ENCODE measurements at places on chromosomes 5 and 9.

GRCh38 chr9:125106285-125106893, 36.9 kb downstream of the SCAI start:
- no peak for DNase-seq

GRCh38 chr9:130150779-130151382, 21.3 kb upstream of the NCS1 start:
- no peak for DNase-seq

- DNase-seq: no peak
Observed at GRCh38 chr9:15389173-15389572, 33.5 kb upstream of the SNAPC3 start.

DNA sequence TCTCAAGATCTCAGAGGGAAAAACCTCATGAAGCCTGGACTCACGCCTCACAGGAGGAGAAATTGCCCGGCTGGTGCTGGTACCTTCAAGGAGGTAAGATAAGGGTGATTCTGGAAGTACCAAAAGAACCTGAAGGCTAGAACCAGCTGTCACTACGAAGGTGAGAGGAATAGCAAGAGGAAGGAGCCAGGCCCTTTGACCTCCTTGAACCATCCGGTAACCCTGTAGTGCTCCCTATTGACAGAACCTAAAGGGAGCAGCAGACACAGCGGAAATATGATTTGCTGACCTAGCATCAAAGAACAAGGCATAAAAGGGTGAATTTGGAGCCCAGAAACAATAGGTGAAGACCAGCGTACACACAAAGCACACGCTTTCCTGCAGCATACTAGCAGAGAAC, 92.2 kb downstream of the DOCK8 start:
- no peak for DNase-seq

DNA sequence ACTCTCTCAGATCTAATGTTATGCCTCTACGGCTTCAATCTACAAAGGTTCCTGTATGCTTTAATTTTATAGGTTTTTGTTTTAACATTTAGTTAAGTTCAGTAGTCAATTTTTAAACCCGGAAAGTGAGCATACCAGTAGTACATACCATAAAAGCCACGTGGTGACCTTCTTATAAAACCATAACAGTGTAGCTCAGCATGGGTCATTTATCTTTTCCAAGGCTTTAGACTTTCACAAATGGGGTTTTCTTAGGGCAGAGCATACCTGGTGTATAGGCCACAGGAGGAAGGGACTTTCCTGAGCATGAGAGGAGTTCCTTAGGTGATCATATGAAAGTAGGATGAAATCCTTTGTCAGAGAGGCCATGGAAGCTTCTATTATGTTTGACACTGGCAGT, 23.2 kb downstream of the ECM2 start:
- no peak for DNase-seq

DNA sequence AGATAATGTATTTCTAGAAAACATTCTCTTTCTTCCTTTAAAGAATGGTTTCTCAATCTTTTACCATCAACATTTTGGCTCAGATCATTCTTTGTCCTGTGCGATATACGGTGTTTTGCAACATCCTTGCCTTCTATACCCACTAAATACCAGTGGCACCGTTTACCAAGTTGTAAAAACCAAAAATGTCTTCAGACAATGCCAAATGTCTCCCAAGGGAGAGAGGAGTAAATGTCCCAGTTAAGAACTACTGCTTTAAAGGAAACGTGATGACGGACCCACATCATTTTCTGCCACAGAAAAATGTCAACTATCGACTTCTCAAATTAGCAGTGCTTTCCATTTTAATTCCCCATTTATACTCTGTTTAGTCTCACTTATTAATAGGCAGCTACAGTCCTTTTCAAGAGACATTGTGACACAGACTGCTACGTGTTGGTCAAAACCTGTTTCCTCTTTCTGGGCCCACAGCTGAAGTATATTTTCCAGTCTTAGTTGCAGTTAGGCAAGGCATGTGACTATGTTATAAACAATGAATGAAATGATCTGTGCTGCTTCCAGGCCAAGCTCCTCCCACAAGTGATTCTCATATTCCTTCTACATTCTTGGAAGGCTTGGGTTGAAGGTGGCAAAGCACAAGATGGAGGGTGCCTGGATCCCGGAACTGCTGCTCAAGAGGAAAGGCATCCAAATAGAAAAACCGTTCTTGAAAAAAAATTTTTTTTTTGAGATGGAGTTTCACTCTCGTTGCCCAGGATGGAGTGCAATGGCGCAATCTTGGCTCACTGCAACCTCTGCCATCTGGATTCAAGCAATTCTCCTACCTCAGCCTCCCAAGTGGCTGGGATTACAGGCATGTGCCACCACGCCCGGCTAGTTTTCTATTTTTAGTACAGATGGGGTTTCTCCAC, 8.8 kb downstream of the PRXL2C start:
- no peak for DNase-seq

- DNase-seq: no peak
Observed at GRCh38 chr5:172715421-172715780, 55.6 kb downstream of the DUSP1 start.

DNA sequence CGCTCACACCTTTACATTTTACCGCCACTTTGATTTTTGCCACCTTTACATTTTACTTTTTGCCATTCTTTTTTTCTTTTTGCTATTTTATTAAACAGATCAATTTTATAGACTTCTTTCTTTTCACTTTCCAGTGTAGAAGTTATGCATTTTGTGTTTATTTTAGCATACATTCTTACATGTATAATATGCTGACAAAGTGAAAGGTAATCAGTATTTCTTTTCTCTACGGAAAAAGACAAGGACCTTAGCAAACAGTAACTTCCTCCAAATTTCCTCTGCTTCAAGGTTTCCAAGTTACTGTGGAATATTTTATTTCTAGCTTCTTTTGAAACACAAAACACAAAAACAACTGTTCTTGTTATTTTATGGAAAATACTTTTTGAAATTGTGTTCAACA, 97.0 kb downstream of the CEMIP2 start:
- DNase-seq: no peak

- DNase-seq: no peak
Observed at GRCh38 chr5:151162776-151163175, 5.2 kb upstream of the ANXA6 start.

- DNase-seq: no peak
Observed at GRCh38 chr9:80932181-80932580, 757.2 kb downstream of the TLE1 start.

- no peak for DNase-seq
Observed at GRCh38 chr5:141825241-141825671, 53.0 kb downstream of the PCDH1 start.

GRCh38 chr5:73967347-73967746, 341.4 kb downstream of the ARHGEF28 start:
- DNase-seq: no peak

- DNase-seq: no peak
Observed at GRCh38 chr5:174428895-174429294, 295.5 kb upstream of the MSX2 start.

Measured in NCI-H2081 (cell line).